ENCODE measurements at places on chromosomes 4 and X.

DNA sequence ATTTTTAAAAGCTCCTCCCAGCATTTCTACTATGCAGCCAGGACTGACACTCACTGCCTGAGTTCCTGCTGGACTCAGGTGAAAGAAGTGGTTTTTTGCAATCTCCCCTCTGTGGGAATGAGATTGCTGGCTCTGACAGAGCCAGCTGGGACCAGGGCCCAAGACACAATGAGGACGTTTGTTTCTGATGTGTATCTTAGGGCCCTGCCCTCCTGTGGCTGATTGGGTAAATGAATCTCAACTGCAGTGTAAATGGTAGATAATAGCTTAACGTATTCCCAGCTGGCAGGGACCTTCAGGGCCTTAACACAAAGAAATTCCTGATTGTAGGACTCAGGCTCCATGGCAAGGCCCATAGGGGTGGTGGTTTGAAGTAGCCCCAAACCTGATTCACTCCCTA lies 85.8 kb upstream of the PRPS1 start:
- DNase-seq = no peak

DNA sequence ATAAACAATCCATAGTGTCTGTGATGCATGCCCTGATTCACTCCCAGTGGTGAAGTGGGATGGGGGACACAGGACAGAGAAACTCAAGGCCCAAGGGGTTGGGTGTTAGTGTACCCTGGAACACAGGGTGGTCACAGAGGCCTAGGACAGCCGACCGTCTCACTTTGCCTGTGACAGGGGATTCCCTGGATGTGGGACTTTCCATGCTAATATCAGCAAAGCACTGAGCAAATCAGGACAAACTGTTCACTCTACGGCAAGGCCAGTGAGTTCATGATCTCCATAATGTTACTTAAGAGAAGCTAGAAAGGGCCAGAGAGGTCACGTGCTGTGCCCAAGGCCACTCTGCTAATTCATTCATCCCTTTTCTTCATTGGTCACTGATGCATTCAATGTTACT lies 158.7 kb upstream of the RBPJ start:
- no peak for DNase-seq

- no peak for DNase-seq
Measured at GRCh38 chrX:104254442-104255115, at the start of gene ESX1. Gene ESX1 (minus strand): TSS chrX:104254933. CDS start chrX:104254849, 84 bp downstream.

DNA sequence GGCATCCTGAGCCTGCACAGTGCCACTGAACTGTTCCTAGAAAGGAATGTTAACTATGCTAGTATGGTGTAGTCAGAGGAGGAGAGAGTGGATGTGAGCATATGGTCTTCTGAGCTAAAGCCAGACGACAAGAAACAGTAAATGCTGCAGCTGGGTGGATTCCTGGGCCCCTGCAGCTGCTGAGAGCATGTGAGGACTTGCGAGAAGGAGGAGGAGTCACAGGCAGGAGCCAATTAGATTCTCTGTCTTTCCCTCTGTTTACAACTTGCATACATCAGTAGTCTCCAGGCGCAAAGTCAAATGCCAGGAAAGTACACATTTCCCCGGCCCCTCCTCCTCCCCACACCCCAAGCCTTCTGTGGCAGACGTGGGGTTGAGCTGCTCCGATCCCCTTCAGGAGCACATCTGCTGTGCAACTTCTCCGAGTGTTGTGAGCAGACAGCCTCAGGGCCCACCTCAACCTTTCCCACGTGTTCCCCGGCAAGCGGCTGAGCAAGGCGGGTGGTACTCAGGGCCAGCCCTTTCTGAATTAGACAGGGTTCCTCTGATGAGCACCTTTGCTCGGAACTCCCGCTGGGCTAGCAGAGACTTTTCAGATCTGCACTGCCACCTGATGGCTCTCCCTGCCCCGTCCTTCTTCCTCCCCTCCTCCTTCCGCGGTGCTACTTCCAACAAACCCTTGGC lies 108.7 kb upstream of the ATP6AP2 start:
- no peak for DNase-seq

DNA sequence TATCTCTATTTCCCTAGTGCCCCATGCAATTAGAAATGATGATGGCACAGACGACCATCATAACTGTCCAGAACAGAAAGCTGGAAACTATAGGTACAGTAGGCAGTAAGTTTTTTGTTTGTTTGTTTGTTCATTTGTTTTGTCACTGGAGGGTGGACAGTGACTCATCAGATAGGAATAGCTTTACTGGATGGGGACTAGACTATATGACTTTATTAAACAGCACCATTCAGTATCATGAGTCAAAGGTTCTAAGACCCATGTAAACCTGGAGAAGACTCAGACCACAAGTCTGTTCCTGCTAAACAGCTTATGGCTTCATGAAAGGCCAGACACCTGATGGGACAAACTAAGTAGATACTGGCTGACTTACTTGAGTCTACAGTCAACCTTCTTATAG lies 38.4 kb downstream of the PLAC1 start:
- no peak for DNase-seq

DNA sequence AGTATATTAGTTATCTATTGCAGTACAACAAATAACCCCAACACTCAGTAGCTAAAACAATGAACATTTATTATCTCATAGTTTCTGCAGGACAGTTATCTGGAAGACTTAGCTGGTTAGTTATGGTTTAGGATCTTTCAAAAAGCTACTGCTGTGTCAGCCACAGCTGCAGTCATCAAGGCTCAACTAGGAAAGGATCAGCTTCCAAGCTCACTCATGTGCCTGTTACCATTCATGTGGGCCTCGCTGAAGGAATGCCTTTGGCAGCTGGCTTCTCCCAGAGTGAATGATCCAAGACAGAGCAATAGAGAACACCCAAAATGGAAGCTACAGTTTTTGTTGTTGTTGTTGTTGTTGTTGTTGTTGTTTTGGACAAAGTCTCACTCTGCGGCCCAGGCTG lies 13.5 kb upstream of the PRSS48 start:
- DNase-seq = no peak

- no peak for DNase-seq
Measured at GRCh38 chrX:20139966-20140365, 1.7 kb downstream of the EIF1AX start.

DNA sequence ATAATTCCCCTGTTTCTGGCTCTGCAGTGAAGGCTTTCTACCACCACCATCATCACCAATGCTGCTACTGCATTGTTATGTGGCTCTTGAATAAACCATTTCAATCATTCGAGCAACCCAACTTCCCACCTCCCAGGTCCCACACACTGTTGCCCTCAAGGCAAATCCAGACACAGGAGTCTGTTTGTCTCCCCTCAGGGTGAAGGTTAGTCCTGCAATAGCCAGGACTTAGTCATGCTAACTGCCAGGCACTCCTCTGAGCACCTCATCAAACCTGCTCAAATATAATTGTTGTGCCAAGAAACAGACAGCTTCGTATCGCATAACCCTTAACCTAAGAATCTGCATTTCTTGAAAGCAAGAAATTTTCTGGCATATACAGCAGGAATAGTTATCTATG lies 213.2 kb downstream of the KDR start:
- no peak for DNase-seq

- no peak for DNase-seq
Measured at GRCh38 chrX:120731386-120731785, 101.5 kb upstream of the C1GALT1C1 start.

- no peak for DNase-seq
Measured at GRCh38 chr4:155653052-155653451, 13.6 kb upstream of the GUCY1A1 start.

DNA sequence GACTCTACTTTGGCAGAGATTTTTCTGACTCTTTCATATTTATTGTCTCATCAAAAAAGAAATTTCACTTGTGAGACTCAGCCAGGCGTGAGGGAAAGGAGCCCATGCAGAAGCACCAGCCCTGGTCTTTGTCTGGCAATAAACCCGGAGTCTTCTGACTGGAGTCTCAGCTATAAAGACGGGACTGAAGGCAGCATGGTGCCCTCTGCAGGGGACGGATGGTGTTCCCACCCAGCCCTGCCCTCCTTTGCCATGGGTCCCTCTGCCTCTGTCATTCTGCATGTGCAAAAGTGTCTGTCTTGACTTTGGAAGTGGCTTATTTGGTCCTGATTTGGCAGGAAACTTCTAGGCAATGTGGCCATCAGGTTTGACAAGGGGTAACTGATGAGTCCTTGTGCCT lies 14.2 kb downstream of the ZNF185 start:
- no peak for DNase-seq

GRCh38 chr4:152255437-152255836 lies 280.5 kb downstream of the FBXW7 start:
- no peak for DNase-seq

DNA sequence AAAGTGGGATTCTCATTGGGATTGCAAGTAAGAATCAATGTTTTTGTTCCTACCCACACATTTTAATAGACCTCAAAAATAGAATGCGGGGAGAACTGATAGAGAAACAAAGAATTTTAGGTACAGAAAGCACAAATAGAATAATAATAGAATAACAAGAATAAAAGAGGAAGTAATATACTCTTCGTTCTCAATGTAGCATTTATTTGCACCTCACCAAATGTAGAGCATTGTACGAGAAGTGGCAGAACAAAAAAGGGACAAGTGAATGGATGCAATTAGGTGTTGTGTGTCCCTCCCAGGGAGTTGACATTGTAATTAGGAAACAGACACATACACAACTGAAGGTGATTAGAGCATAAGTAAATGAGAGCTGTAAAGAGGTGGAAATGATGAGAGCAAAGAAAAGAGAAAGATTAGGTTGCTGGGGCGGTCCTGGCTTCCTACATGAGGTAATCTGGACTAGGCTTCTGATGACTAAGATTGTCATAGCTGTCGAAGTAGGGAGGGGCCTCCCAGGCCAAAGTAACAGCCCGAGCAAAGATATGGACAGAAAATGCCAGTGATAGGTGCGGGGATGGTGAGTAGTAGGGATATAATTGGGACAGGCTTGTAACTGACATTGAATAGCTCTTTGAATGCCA lies 10.4 kb downstream of the RAB9A start:
- DNase-seq = no peak

DNA sequence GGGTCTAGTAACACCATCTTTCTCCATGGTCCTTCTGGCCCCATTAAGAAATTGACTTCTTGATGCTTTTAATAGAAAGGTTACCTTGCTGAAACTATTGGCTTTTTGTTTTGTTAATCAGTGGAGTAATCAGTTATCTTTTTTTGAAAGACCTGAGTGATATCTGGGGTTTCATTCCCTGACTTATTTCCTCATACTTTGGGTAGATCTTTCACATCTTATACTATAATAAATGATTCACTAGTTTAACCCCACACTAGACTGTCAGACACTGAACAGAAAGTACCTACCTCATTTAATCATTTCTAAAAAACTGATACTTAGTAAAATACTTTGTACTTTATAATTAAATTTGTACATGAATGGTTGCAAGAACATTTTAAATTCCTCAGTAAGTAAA lies 1021.1 kb downstream of the STIM2 start:
- DNase-seq = no peak

All from brain pericyte (primary cell).